Fibroblast of lung (primary cell): ENCODE measurements at places on chromosomes 2 and 18.

GRCh38 chr2:100228967-100229366 is 86.6 kb upstream of the AFF3 start:
- no peak overlapping the region for H3K4me3 ChIP-seq
- H3K27ac ChIP-seq: no peak overlapping the region
- no peak for DNase-seq

- H3K27ac ChIP-seq: peak overlapping the region; percentile 45
- peak overlapping the region; percentile 67 for H3K4me3 ChIP-seq
- H3K27me3 ChIP-seq: no peaks in the 10 kb centered on the region
- peaks cover 2% of the 10 kb centered on the region for H3K4me1 ChIP-seq
- H3K36me3 ChIP-seq: no peaks in the 10 kb centered on the region
Measured at GRCh38 chr2:100818606-100819369, 1.2 kb upstream of the NPAS2 start.

- no peaks in the 10 kb centered on the region for H3K36me3 ChIP-seq
- DNase-seq: no peak
- H3K4me1 ChIP-seq: no peaks in the 10 kb centered on the region
- H3K27ac ChIP-seq: no peak overlapping the region
Measured at GRCh38 chr2:209974576-209974975, 27.9 kb upstream of the RPE start.

GRCh38 chr2:79447463-79447862 is 65.4 kb upstream of the CTNNA2 start:
- H3K27me3 ChIP-seq: no peaks in the 10 kb centered on the region
- H3K27ac ChIP-seq: no peak overlapping the region
- H3K4me3 ChIP-seq: no peak overlapping the region
- no peak for DNase-seq
- no peaks in the 10 kb centered on the region for H3K36me3 ChIP-seq

GRCh38 chr2:62302631-62303435 is 106.9 kb downstream of the B3GNT2 start:
- no peak for DNase-seq
- H3K4me1 ChIP-seq: no peaks in the 10 kb centered on the region
- H3K4me3 ChIP-seq: no peak overlapping the region

DNA sequence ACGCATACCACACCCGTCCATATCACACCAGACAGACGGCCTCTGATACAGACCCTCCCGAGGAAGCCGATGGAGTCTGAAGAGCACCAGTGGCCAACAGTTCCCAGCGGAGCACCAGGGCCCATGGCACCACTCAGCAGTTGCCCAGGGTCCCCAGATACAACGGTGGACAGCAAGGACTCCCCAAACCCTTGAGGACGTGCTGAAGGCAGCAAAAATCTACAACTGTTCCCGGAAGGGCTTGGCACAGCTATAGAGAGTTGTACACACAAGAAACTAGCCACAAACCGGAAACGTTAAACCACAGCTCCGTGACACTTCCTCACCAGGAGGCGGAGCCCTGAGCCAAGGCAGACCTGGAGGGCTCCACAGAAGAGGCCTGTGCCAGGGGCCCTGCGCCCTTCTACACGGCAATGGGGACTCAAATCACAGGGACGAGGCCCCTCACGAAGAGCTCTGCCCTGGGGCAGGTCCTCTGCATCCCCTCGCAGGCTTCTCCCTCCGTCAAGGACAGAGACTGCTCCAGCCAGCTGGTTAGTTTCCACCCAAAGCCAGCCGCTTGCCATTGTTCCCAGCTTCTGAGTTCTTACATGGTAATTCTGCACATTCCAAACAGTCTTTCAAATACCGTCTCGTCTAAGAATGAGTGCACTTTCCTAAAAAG is 133.4 kb downstream of the HDAC4 start:
- H3K4me3 ChIP-seq: no peak overlapping the region
- peak; percentile 91 for DNase-seq
- H3K27ac ChIP-seq: peak overlapping the region; percentile 83
- peaks cover 29% of the 10 kb centered on the region for H3K4me1 ChIP-seq
- H3K27me3 ChIP-seq: no peaks in the 10 kb centered on the region

GRCh38 chr2:162113776-162114168 is 38.3 kb downstream of the GCG start:
- H3K4me1 ChIP-seq: peaks cover 7% of the 10 kb centered on the region
- peak; percentile 81 for DNase-seq
- H3K27ac ChIP-seq: no peak overlapping the region
- H3K27me3 ChIP-seq: no peaks in the 10 kb centered on the region

- H3K4me3 ChIP-seq: no peak overlapping the region
Measured at GRCh38 chr18:56804395-56804794, 153.2 kb downstream of the WDR7 start.

- peak; percentile 77 for DNase-seq
- no peak overlapping the region for H3K4me3 ChIP-seq
- peaks cover 7% of the 10 kb centered on the region for H3K36me3 ChIP-seq
- no peaks in the 10 kb centered on the region for H3K27me3 ChIP-seq
- no peaks in the 10 kb centered on the region for H3K4me1 ChIP-seq
Measured at GRCh38 chr2:667332-667999, 9.7 kb downstream of the TMEM18 start.

DNA sequence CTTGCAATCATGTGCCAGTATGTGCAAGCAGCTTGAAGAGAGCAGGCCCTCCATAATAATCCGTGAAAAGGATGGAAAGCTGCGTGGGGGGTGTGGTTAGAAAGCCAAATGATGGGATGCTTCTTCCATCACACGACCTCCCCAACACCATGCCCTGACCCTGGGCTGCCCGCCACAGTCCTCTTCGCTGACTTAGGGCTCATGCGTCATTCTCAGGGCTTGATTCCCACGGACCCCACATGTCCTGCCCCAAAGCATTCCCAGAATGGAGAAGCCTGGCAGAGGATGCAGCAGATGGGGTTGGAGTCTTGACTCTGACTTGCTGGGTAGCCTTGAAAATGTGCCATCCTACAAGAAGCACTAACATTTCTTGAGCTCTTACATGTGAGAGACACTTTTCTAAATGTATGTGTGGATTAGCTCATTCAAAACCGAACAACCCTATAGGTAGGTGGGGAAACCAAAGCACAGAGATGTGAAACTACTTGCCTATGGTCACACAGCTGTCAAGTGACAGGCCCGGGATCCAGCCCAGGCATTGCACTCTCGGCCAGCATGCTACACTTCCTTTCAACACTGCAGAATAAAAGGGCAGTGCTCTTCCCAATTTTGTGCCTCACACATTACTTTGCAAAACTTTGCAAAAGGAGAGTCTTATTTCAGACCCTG is 3.7 kb downstream of the TNS1 start:
- no peaks in the 10 kb centered on the region for H3K27me3 ChIP-seq
- no peak overlapping the region for H3K27ac ChIP-seq
- DNase-seq: no peak
- H3K4me3 ChIP-seq: no peak overlapping the region

- no peaks in the 10 kb centered on the region for H3K36me3 ChIP-seq
- no peak overlapping the region for H3K4me3 ChIP-seq
- H3K4me1 ChIP-seq: peaks cover 19% of the 10 kb centered on the region
- peak; percentile 73 for DNase-seq
Measured at GRCh38 chr2:69087912-69088240, 74.9 kb downstream of the ANTXR1 start.

GRCh38 chr2:141062443-141062842 is 1068.4 kb downstream of the LRP1B start:
- no peaks in the 10 kb centered on the region for H3K4me1 ChIP-seq
- no peaks in the 10 kb centered on the region for H3K27me3 ChIP-seq
- no peaks in the 10 kb centered on the region for H3K36me3 ChIP-seq
- no peak overlapping the region for H3K27ac ChIP-seq

DNA sequence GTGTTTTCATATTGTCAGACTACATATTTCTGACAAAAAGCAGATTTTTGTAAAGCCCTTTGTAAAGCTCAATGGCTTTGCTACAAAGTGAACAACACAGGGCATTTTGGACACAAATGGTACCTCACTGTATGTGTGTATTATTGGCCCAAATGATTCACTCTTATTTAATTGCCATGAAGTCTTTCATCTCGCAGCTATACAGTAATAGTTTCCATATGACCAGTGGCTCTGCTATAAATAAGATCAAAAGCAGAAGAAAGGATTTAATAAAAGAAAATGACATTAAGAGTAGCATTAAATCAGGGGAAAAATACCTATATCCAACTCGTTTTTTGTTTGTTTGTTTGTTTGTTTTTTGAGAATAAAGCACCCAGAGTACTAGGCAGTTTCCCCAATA is 284.0 kb upstream of the CCDC68 start:
- no peak overlapping the region for H3K4me3 ChIP-seq
- no peaks in the 10 kb centered on the region for H3K36me3 ChIP-seq
- H3K27me3 ChIP-seq: no peaks in the 10 kb centered on the region
- H3K4me1 ChIP-seq: peaks cover 15% of the 10 kb centered on the region
- no peak overlapping the region for H3K27ac ChIP-seq

DNA sequence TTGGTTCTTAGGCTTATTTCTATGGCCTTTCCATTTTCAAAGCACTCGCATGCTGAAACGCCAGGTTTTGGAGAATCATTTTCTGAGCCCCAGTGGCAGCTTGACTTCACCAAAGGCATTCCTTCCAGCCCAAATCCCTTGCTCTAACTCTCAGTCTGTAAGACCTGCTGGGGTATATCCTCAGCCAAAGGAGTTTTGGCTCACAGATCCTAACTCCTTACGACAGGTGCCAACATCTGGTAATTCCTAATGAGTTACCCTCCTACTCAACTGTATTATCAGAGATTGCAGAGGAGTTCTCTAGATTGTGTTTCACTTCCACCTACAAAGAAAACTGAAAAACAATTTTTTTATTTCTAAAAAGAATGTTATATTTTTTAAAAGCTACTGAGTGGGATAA is 79.0 kb upstream of the RAB27B start:
- H3K27ac ChIP-seq: no peak overlapping the region
- no peak overlapping the region for H3K4me3 ChIP-seq
- no peaks in the 10 kb centered on the region for H3K27me3 ChIP-seq
- H3K36me3 ChIP-seq: no peaks in the 10 kb centered on the region
- H3K4me1 ChIP-seq: no peaks in the 10 kb centered on the region

DNA sequence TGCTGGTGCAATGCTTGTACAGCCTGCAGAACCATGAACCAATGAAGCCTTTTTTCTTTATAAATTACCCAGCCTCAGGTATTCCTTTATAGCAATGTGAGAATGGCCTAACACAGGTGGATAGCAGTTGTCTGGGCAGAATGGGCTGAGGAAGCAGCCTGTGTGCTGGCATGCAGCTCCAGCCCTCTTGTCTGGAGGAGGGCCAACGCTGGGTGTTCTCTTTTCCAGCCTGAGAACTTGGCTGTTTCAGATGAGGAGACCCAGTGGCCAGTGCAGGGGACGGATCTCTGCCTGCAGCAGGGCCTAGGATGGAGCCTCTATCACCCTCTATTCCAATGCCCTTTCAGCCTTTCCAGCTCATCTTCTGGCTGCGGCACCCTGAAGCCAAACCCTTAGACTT is 58.8 kb downstream of the CTIF start:
- no peaks in the 10 kb centered on the region for H3K4me1 ChIP-seq
- no peak overlapping the region for H3K27ac ChIP-seq
- no peak for DNase-seq
- peaks cover 4% of the 10 kb centered on the region for H3K36me3 ChIP-seq
- no peaks in the 10 kb centered on the region for H3K27me3 ChIP-seq

GRCh38 chr2:31319406-31320175 is 85.6 kb downstream of the EHD3 start:
- H3K4me3 ChIP-seq: no peak overlapping the region
- peaks cover 10% of the 10 kb centered on the region for H3K4me1 ChIP-seq
- H3K36me3 ChIP-seq: no peaks in the 10 kb centered on the region
- no peaks in the 10 kb centered on the region for H3K27me3 ChIP-seq
- H3K27ac ChIP-seq: peak overlapping the region; percentile 66
- peak; percentile 94 for DNase-seq

DNA sequence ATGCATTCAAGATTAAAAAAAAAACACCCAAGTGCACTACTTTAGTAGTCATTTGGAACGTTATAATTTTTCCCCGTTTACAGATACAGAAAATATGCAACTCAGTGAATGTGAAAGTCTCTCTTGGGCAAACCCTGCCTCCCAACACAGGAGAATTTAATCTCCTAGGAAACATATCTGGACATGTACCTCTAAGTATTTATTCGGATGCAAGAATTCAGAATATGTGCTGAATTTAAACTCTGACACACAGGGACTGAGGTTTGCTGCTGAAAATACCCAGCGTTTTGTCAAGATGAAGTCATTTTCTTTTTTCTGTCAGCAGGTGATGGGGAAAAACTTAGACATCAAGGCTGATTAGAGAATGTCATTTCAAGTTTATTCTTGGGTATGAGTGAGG is 105.4 kb downstream of the ACKR3 start:
- H3K4me1 ChIP-seq: no peaks in the 10 kb centered on the region
- no peaks in the 10 kb centered on the region for H3K27me3 ChIP-seq
- H3K27ac ChIP-seq: no peak overlapping the region
- DNase-seq: peak; percentile 87
- H3K4me3 ChIP-seq: no peak overlapping the region

DNA sequence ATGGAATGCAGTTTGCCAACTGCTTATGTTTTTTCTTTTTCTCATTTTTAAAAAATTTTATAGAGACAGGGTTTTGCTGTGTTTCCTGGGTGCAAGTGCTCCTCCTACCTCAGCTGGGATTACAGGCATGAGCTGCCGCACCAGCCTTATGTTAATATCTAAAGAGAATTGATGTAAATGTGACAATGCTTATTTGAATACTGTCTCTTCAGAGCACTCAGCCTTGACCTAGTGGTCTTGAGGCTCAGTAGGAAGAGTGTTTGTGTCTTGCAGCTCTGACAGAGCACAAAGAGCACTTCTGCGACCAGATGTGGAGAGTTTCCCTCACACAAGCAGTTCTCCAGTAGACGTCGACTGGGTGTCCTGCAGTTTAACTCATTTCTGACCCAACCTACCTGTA is 55.3 kb downstream of the ARHGEF4 start:
- no peak overlapping the region for H3K4me3 ChIP-seq
- H3K36me3 ChIP-seq: no peaks in the 10 kb centered on the region
- no peaks in the 10 kb centered on the region for H3K4me1 ChIP-seq
- no peak overlapping the region for H3K27ac ChIP-seq

DNA sequence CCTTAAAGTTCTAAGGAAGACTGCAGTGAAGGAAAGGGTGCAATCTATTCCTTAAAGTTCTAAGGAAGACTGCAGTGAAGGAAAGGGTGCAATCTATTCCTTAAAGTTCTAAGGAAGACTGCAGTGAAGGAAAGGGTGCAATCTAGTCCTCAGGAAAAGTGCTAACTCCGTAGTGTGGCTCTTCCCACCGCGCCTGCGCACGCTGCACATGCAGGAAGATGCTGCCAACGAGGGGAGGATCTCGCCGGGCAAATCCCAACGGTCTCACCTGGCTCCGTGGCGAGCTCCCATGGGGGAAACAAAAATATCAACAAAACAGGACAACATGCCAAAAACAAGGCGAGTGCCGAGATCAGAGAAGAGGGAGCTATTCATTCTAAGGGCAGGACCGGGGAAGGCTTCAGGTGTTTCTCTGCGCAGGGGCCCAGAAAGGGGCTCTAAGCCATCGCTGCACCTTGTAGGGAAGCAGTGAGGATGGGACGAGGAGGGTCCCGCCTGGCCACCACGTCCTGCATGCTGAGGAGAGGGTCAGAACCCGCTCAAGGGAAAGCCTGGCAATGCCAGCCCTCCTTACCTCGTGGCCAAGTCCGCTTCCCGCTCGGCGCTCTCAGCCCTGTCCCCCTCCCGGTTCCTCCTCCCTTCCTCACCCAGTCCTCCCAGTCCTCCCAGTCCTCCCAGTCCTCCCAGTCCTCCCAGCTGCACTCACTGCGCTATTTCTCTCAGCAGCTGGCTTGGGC is 24.5 kb downstream of the TIMM21 start:
- H3K36me3 ChIP-seq: no peaks in the 10 kb centered on the region
- no peaks in the 10 kb centered on the region for H3K27me3 ChIP-seq
- H3K4me1 ChIP-seq: no peaks in the 10 kb centered on the region
- no peak for DNase-seq

- peak; percentile 87 for DNase-seq
- H3K27me3 ChIP-seq: no peaks in the 10 kb centered on the region
- H3K36me3 ChIP-seq: no peaks in the 10 kb centered on the region
- H3K4me1 ChIP-seq: peaks cover 13% of the 10 kb centered on the region
- peak overlapping the region; percentile 70 for H3K27ac ChIP-seq
- no peak overlapping the region for H3K4me3 ChIP-seq
Measured at GRCh38 chr2:200252265-200253067, 54.0 kb upstream of the SPATS2L start.
